Effector CD4-positive, alpha-beta T cell (primary cell): ENCODE measurements at places on chromosomes 6 and 20.
A peak's percentile ranks its signal among the peaks of the same experiment; 100 is the strongest.

- no peak for DNase-seq
Measured at GRCh38 chr6:27770724-27771123, 141.5 kb downstream of the OR2B2 start.

DNA sequence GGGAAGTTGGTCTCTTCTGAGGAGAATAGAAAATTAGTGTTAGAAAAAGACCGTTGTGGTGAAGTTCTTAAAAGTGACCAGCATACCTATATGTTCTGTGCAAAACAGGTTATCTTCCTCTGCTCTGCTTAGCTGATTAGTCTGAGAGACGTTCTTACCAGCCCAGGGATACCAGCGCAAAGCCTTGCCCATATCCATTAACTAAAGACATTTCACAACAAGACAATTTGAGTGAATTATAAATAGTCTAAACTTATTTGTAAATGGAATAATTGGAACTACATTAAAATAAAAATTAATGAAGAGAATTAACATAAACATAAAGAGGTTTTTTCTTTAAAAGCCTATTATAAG is 144.0 kb downstream of the PDE7B start:
- no peak for DNase-seq

DNA sequence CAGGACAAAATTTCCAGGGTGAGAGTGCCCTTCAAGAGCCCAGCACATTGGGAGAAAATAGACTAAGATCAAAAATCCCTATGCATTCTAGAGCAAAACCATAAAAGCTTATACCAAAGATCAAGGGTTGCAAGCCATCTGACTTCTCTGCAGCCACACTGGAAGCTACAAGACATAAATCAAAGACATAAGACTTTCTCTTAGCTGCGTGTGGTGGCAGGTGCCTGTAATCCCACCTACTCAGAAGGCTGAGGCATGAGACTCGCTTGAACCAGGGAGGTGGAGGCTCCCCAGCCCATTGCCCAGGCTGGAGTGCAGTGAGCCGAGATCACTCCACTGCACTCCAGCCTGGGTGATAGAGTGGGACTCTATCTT is 91.9 kb upstream of the NXT1 start:
- no peak for DNase-seq

DNA sequence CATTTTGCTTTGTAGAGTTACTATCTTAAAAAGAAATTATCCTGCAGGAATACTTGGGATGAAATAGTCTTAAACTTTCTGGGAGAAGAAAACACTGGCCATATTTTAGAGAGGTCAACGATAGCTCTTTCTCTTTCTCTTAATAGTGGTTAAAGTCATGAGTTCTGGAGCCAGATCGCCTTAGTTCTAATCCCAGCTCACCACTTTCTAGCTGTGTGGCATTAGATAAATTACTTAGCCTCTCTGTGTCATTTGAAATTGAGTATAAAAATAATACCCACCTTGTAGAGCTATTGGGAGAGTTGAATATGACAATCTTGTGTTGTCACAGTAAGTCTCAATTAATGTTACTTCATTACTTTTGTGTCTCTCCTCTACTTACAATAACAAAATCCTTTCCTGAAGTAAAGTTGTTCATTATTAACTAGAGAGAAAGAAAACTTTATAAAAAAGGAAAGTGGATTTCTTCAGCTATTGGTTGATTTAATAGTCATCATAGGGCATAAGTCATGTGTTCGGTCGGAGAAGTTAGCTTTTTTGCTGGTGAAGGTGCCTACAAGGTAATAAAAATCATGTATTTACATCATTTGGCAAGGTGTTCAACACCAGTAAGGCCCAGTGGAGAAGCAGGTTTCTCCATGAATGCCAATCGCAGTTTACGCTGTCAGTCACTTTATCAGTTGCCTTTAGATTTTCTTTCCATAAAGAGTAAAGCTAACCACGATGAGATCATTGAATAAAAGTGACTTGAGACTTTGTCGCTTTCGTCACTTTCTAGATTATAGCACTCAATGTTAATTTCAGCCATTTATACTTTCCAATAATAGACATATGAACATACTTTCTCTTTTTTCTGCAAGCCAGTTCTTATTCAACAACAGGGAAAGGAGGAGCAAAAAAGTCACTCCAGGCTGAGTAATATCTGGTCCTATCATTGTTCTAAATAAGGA is 2.0 kb downstream of the NEDD9 start:
- DNase-seq: no peak

DNA sequence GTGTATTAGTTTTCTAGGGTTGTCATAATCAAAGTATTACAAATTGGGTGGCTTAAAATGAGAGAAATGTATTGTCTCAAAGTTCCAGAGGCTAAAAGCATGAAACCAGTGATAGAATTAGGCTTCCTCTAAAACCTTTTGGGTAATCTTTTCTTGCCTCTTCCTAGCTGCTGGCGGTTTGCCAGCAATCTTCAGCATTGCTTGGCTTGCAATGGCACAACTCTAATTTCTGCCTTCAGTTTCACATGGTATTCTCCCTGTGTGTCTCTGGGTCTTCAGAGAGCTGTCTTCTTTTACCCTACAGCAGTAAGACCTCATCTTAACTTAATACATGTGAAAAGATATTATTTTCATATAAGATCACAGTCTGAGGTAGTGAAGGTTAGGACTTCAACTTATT is 479.1 kb upstream of the GJE1 start:
- no peak for DNase-seq

GRCh38 chr6:1988843-1989242 is 256.6 kb downstream of the GMDS start:
- DNase-seq: no peak

- peak; percentile 24 for DNase-seq
Measured at GRCh38 chr6:166258854-166259276, 49.3 kb downstream of the PRR18 start.

GRCh38 chr6:32840604-32841246 is 2.2 kb upstream of the TAP2 start:
- no peak for DNase-seq

DNA sequence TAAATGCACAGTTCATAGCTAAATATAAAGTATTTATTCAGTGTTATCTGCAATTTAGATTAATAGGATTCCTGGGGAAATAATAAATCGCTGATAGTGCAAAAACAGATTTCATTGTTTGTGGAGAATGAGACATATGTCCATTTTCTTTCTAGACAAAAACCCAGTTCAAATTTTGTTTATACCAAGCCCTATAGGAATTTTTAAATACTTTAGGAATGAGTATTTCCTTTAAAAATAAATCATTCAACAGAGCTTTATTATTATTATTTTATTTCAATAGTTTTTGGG is 86.5 kb downstream of the METTL24 start:
- DNase-seq: no peak

DNA sequence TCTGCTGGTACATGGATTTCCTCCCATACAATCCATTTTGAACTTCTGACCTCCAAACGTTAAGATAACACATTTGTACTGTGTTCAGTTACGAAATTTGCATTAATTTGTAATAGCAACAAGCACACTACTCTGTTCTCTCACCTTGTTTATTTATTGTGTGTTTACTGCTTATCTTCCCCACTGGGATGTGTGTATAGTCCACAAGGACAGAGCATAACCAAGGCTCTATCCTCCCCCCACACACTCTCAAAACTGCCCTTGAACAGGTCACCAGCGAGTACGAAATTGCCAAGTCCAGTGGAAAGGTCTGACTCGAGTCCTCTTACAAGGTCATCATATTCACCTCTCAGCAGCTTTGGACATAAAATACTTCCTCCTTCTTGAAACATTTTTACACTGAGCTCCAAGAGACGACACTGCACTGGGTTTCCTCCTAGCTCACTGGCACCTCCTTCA is 18.6 kb downstream of the ADTRP start:
- DNase-seq: no peak

DNA sequence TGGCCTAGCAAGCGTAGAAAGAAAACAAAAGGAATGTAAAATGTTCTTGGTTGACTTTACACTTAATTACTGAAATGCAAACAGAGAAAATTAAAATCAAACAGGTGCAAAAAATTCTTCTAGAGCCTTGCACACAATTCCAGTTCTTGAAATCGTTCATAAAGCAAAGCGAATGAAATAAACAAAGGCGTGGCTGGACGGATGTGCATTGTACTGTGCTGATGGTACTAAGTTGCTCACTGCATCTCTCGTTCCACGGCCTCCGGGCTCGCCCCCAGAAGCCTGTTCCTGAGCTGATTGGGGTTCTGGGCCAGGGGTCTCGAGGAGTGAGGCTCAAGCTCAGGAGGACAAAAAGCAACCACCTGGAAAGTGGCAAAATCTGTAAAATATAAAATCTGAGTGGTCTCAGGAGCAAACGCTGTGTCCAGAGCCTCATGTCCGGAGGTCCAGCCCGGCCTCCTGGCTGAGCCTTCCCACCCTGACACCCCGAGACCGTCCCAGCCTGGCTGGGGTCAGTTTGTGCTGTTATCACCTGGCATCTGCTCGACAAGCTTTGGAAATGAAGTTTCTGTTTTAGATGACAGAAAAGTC is 71.3 kb downstream of the TTLL2 start:
- DNase-seq: no peak

- DNase-seq: no peak
Measured at GRCh38 chr20:671252-672030, 4.2 kb downstream of the SCRT2 start.

- DNase-seq: no peak
Measured at GRCh38 chr6:85418059-85418458, 31.8 kb upstream of the NT5E start.

GRCh38 chr6:137722749-137723272 is 144.2 kb upstream of the TNFAIP3 start:
- no peak for DNase-seq

DNA sequence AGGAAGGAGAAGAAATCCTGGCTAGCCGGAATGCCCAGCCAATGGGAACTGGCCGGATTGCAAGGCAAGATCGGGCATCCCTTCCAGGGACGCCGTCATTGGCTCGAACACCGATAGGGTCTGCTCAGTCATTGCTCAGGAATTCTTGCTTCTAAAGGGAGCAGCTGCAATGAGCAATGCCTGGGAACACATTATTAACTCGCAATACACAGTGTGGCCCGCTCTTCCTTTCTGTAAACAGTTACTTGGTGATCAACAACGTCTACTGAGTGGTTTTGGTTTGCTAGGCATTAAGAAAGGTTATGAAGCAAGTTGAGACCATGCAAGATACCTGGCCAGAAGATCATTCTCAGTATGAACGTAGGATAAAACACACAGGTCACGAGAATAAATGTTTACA is 165.4 kb upstream of the CITED2 start:
- DNase-seq: no peak
